ENCODE measurements at places on chromosomes 5 and 9.

- DNase-seq, result no peak
Measured at GRCh38 chr5:156444753-156445291, 117.9 kb downstream of the SGCD start.

DNA sequence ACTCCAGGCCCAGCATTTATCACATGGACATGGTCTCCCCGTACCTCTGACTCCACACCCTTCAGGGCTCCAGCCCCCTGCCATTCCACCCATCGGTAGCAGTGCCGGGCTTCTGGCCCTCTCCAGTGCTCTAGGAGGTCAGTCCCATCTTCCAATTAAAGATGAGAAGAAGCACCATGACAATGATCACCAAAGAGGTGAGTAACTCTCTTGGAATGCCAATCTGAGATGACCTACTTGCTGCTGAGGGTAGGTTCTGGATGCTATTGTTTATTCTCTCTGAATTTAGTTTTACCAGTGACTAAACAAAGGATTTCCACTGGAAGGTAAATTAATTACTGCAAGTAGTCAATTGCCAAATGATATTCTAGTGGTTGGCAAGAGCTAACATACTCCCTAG is 80.8 kb downstream of the TLE4 start:
- no peak for DNase-seq

DNA sequence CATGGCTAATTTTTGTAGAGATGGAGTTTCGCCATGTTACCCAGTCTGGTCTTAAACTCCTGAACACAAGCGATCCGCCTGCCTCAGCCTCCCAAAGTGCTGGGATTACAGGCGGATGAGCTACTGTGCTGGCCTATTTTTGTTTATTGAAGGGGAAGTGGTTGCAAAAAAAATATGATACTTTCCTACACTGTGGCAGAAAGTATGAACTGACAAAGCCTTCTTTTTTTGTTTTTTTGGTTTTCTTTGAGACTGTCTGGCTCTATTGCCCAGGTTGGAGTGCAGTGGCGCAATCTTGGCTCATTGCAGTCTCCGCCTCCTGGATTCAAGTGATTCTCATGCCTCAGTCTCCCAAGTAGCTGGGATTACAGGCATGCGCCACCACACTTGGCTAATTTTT is 50.9 kb downstream of the OSTF1 start:
- no peak for DNase-seq

- no peak for DNase-seq
Measured at GRCh38 chr5:36383942-36384341, 82.2 kb upstream of the RANBP3L start.

- DNase-seq, result no peak
Measured at GRCh38 chr5:133145436-133146170, 93.8 kb downstream of the HSPA4 start.

DNA sequence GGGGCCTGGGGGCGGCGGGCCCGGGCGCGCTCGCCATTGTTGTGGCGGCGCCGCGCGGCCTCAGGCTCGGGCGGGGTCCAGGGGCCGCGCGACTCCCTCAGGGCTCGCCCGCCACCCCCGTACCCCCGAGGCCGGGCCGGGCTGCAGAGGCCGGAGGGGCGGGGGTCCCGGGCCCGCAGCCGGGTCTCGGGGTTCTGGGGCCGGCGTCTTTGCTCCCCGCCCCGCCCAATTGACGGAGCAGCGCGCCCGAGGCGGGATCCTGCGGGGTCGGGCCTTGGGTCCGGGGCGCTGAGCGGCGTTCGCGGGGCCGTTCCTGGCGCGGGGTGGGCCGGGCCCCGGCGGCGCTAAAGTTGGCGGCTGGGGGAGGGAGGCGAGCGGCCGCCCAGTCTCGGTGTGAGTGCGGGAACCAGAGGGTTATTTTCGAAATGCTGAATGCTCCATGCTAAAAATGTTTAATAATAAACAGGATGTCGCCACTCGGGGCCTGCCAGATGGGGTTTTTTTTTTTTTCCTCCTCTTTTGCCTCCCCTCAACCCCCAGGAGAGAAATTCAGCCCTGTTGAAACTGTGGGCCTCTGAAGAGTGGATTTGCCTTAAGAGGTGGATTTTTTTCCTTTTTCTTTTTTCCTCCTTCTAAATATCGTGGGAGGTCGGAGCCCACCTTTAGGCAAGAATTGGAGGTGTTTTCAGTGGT is 724 bp downstream of the PRRC2B start:
- no peak for DNase-seq

DNA sequence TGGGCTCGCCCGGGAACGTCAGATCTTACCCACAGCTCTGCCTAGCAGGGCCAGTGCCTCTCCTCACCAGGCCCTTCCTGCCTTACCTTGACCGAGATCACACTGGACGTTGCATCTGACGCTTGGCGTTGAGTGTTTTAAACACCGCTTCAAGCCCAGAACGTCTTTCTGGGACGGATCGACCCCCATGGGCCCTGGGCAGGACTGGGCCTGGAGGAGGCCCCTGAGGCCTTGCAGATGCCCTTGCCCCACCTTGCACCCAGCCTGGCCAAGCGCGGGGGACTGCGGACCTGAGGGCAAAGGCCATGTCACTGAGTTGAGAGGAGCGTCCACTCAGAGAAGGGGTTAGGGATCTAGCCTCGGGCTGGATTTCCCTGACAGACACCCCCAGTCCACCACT is 64.3 kb upstream of the FCN2 start:
- no peak for DNase-seq

- no peak for DNase-seq
Measured at GRCh38 chr5:40240111-40240510, 439.6 kb upstream of the PTGER4 start.

GRCh38 chr9:114348906-114349482 is 19.3 kb downstream of the ORM2 start:
- DNase-seq, result peak; percentile 88

- no peak for DNase-seq
Measured at GRCh38 chr9:77927265-77927664, 104.3 kb downstream of the GNAQ start.

DNA sequence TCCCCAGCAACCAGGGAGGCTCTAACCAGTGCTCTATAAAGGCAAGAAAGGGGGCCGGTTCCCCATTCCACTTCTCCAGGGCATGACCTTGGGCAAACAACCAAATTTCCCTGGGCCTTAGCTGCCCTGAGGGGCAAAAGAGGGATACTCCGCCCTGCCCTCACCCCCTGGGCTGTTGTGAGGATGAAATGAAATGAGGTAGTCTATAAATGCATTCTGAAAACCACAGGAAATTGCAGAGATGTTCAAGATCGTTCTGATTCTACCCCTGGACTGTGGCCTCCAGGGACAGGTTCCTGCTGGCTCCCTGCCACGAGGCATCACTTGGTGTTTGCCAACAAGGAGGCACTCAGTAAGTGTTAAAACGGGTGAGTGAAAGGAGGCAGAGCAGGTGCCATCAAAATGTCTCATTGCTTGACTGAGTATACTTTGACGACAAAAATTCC is 5.7 kb downstream of the RAPGEF1 start:
- no peak for DNase-seq

- DNase-seq, result no peak
Measured at GRCh38 chr9:15377625-15378540, 44.8 kb upstream of the SNAPC3 start.

DNA sequence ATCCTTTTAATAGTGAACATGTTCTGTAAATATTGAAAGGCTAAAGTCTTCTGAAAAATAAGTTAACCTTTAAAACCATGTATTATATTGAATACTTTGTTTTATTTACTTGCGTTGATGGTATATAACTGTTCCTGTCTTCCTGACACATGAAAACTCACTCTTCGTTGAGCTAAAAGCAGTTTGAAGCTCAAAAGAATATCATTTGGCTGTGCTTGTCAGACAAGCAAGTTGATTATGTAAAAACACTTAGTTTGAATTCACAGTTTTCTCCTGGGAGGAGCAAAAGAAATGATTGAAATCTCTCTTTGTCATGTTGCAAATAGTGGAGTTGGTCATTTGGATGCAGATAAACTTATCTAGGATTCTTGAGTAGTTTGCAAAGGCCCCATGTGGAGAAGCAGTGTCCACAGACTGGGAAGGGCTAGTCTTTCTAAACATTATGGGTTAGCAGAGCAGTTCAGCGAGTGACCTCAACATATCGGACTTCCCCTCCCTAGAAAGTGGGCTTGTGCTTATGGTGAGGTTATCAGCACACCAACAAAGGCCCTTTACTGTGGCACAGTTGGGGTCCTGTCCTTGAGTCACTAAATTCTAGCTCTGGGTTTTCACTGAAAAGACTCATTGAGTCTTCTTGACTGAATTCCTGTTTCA is 290.4 kb downstream of the CSNK1G3 start:
- DNase-seq, result peak; percentile 67

GRCh38 chr5:31270396-31270795 is 76.9 kb downstream of the CDH6 start:
- DNase-seq, result peak; percentile 3

- DNase-seq, result no peak
Measured at GRCh38 chr5:167460449-167461020, 830.9 kb upstream of the WWC1 start.

DNA sequence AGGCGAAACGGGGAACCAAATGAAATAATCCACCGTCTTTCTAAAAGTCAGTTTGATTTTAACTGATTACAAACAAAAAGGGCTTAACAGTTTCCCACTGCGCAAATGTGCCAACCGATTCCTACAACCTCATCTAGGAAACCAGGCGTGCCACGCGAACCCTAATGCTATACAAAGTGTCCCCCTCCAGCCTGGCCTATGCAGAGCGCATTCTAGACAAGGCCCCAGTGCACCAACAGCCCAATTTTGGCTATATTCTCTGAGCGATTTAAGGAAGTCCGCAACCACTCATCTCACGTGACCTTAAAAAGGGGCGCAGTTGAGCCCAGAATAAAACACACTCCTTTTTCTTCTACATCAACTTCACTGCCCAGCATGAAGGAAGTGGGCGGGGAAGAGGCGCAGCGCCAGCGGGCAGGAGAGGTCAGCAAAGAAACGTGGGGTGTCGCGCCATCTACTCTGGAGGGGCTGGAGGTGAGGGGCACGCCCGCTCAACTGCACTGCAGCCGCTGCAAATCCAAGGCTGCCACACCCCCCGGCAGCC is 779 bp downstream of the FAM13B start:
- DNase-seq, result no peak

DNA sequence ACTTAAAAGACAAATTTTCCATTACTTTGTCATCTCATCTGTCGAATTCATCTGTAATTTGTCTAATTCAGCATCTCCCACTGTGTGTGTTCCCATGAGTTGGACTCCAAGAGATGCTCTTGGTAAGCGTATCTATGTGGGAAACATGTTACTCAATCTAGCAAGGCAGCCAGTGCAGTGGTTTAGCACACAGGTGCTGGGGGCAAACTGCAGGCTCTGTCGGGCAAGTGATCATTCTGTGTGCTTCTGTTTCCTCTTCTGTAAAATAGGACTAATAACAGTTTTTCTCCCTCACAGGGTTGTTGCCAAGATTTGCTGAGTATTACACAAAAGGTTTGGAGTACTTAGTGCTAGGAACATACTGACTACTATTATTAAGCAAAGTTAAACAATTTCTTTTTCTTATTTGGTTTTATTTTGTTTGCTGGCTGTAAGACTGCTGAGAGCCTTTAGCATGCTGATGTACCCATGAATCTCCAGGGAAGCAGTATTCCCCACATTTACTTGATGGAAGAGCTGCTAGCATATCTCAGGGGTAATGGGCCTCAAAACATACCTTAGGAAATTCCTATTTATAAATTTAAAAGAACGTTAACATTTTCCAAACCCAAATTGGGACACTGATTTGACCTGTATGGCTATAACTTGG is 709 bp upstream of the GAPT start:
- DNase-seq, result no peak

DNA sequence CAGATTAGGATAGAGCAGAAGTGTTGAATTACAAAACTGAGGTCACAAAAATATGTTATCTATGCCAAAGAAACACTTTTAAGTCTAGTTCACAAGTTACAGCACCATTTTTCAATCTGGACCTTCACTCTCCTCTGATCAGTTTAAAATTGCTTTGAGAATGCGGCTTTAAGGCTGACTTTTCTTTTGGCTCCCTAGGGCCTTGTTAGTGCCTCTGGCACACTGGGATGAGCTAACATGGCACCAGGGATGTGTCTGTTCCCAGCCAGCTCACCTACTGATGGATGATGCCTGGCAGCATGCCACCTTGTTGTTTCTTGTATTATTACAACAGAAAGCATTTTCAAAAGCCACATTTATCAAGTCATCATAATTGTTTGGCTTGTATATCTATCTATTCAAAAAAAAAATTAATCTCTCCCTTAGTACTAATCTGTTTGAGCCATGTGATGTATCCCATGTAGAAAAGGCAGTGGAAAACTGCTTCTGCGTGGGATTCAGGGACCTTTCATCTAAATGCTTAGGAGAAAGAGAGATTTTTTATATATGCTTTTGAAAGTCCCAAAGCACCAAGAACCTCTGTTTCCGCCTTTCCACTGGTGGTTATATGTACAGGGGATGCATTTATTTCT is 46.6 kb downstream of the ADAMTSL1 start:
- DNase-seq, result no peak

- DNase-seq, result peak; percentile 1
Measured at GRCh38 chr9:1083325-1083913, 33.3 kb downstream of the DMRT2 start.

GRCh38 chr5:527646-528628 is 3.7 kb upstream of the SLC9A3 start:
- no peak for DNase-seq

DNA sequence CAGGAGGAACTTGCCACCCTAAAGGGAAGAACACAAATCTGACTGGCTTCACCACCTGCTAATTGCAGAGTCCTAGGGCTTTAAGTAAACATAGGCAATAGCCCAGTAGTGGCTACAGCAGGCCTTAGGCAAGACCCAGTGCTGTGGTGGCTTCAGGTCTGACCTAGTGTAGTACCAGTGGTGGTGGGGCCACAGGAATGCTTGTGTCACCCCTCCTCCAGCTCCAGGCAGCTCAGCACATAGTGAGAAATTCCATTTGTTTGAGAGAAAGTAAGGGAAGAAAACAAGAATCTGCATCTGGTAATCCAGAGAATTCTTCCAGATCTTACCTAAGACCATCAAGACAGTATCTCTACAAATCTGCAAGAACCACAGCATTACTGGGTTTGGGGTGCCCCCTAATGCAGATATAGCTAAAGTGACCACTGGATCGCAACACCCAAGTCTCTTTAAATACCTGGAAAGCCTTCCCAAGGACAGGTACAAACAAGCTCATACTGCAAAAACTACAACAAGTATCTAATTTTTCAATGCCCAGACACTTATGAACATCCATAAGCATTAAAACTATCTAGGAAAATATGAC is 102.6 kb upstream of the TRPM3 start:
- DNase-seq, result peak; percentile 49

- no peak for DNase-seq
Measured at GRCh38 chr9:107727086-107727780, 237.7 kb upstream of the KLF4 start.

Data from ELF-1 (cell line).